CMK (cell line): ENCODE measurements at places on chromosomes 12 and 14.

DNA sequence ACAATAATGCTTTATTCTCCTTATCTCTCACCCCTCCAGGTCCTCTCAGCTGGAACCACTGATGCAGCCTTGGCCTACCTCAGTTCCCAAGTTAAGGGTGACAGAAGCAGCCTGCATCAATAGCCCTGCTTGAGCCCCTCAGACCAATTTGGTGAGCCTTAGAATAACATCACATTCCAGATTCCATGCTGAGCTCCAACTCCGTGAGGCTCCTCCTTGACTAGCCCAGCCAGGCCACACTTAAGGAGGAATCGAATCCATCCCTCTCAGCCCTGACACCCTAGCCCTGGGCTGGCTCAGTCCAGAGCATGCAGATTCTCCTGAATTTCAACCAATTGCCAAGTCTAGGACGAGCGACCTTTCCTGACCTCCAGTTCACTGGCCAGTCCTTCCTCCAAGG, 91.1 kb downstream of the ARMH4 start:
- no peak for DNase-seq

GRCh38 chr14:31263485-31264133, 56.0 kb upstream of the HECTD1 start:
- DNase-seq, result no peak

- DNase-seq, result no peak
Measured at GRCh38 chr12:19681007-19681406, 241.7 kb downstream of the AEBP2 start.

- DNase-seq, result no peak
Measured at GRCh38 chr12:68177562-68177961, 18.0 kb upstream of the IFNG start.

GRCh38 chr12:9755035-9755434, 5.7 kb downstream of the CD69 start:
- no peak for DNase-seq

DNA sequence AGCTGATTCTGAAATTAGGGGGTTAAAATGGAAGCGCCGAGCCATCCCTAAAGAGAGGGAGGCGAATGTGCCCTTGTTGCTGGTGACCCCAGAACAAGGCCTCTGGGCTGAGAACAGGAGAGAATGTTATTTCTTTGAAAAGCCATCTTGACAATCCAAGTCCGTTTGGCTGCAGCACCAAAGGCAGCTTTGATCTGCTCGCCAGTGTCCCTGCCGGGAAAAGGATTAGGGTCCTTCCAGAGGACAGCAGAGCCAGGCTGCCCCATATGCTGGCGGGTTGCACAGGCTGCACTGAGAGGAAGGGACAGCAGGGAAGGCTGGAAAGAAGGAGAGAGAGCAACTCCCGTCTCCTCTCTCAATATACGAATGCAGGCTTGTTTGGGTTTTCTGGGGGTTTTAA, 141.7 kb downstream of the TMEM132C start:
- DNase-seq, result no peak

DNA sequence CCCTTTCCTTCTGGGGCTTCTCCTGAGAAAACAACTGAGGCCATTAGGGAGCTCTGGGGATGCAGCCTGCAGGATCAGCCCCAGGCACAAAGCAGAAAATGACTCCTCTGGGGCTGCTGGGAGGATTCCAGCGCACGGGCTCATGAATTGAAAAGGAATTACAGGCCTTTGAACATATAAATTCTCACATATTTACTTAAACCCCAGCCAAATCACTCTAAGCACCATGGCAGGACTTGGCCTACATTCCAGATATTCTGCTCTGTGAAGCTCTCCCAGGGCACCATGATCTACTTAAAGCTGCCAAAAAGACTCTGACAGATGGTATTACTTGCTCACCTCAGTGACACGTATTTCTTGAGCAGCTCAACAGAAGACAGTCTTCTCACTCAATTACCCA, 87.2 kb downstream of the ZFC3H1 start:
- DNase-seq, result no peak

GRCh38 chr14:68626386-68626785, 166.5 kb downstream of the ZFP36L1 start:
- no peak for DNase-seq

GRCh38 chr12:90152897-90153624, 444.4 kb upstream of the ATP2B1 start:
- DNase-seq, result no peak

- DNase-seq, result no peak
Measured at GRCh38 chr14:44979273-44979672, 17.3 kb downstream of the TOGARAM1 start.

DNA sequence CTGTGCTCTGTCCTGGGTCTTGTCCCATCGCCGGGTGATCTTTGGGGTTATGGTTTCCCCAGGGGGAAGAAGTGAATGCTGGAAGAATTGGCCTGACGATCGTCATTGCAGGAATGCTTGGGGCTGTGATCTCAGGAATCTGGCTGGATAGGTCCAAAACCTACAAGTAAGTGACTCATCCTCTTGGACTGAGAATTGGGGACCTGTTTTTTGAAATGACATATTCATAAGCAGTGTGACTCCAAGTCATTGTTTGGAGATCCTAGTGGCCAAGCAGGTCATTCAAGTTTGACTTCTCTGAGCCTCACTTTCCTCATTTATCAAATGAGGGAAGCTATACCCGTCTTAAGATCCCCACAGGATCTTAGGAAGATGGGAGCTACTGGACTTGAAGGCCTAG, 25.8 kb downstream of the ERG28 start:
- DNase-seq, result no peak

DNA sequence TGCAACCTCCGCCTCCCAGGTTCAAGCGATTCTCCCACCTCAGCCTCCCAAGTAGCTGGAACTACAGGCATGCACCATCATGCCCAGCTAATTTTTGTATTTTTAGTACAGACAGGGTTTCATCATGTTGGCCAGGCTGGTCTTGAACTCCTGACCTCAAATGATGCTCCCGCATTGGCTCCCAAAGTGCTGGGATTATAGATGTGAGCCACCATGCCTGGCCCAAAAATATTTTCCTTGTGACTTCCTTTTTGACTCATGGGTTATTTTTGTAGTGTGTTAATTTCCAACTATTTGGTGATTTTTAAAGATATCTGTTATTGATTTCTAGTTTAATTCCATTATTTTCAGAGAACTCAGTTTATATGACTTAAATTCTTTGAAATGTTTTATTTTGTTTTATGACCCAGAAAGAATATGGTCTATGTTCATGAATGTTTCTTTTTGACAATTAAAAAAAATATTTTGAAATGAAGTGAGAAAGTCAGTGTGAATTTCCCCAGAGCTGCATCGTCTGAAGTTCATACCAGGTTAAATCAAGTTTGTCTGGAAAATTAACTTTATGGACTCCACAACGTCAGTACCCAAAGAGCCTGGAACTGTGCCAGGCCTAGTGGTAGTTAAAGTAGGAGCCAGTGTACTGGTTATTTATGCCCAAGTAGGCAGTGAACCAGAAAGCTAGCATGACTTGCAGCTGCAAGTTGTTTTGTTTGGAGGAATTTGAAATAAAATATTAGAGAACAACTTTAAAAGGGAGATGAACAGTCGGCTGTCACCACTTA, 2.8 kb upstream of the CDKL1 start:
- no peak for DNase-seq

DNA sequence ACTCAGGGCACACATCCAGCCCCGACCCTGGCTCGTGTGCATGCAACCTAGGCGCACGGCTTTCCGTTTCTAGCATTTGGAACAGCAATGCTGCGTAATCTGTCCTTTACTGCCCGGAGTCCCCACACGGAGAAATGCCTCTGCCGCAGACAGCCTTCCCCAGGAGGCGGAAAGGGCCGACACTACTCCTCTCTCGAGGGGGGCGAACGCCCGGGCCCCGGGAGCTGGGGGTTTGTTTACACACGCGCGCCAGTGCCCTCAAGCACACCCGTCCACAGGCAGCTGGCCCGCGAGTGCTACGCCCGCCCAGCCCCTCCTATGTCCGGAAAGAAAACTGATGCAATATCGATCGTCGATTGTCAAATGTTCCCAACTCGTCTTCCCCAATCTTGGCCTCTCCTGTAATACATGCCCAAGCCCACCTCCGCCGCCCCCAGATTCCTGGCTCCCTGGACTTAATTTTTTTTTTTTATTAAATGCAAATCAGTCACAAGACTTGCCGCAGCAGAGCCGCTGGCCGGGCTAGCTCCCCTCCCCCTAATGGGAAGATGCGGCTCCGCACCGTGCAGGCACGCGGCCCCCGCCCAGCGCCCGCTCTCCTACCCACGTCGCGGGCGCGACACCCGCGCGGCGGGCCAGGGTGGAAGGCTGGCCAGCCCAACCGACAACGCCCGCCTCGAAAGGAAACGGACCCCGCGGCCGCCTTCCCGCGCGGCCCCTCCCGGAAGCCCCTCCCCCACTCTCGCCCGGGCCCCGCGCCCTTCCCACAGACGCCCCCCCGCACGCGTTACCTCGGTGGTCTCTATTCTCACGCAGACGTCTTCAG, 642 bp downstream of the SLC38A2 start:
- no peak for DNase-seq

DNA sequence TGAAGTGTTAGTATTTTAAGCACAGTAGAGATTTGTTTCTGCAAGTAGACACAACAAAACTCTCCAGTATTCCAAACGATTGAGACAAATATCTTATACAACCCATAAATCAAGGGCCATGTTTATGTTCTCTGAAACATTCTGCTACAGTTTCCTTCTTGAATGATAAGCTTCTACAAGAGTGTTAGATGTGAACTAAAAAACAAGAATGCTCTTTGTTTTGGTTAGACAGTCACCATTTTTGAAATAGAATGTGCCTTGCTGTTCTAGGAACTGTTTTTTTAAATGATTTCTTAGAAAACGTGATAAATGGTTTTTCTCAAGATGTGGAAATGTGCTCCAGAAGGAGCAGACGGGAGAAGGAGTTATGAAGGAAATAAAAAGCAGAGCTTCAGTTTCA, 1656.3 kb upstream of the FLRT2 start:
- DNase-seq, result no peak

GRCh38 chr14:46063872-46064271, 587.7 kb downstream of the RPL10L start:
- no peak for DNase-seq

DNA sequence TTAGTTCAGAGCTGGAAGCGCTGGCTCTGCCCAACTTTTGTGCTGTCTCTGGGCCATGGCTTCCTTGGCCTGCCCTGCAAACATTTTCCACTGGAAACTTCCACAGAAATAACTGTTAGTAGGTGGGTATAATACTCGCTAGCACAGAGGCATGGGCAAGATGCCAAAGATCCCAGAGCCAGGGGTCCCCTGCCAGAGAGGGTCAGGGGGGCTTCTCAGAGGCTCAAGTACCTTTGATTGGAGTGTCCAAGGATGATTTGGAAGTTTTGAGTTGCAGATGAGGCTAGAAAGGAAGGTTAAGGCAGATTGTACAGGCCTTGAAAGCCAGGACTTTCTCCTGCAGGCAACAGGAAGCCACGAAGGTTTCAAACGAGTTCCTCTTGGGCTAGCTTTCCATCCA, 187.6 kb downstream of the DICER1 start:
- no peak for DNase-seq

DNA sequence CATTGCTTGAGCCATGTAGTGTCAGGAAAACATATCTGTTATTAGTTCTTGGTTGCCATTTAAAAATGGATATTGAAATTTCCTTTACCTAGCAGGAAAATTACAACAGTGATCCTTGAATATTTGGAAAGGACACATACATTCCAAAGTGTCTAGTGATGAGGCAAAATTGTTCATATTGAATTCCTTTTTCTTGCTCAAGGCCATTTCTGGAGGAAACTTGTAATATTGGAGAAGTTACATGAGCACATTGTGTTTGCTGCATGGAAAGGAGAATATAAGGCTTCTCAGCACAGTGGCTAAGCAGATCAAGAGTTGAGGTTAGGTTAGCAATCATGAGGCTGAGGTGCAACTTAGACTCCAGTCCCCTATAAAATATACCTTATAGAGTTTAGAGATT, 121.9 kb downstream of the PDE3A start:
- no peak for DNase-seq

DNA sequence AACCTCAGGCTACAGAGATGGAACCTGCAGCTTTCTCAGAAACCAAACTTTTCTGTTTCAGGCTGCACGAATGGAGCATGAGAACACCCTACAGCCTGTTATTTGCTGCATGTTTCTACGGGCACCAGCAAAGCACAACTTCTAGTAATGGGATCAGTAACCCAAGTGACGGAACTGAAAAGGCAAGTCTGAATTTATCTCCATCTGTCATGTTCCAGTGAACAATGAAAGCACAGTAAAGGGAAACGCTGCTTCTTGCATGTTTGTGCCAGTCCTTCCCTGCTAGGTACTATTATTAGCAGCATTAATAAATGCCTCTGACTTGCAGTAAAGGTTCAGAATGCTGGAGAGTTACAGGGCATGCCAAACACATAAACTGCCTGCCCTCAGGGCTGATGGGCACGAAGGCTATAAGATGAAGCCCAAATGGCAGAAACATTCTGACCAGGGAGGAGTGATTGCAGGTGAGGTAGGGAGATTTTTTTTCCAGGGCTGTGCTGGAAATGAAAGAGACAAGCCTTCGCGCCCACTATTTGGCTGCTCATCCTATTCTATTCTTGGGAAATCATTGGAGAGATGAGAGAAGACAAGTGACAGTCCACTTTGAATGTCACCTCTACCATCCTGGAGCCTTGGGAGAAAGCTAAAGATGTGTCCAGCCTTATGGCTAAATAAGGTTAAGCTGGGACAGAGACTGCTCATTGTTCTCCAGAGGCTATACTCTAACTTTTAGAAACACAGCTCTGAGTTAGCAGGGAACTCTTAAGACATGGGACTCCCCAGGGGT, 100.4 kb upstream of the PLXNC1 start:
- no peak for DNase-seq

GRCh38 chr12:15726027-15726877, 62.9 kb downstream of the EPS8 start:
- DNase-seq, result no peak

DNA sequence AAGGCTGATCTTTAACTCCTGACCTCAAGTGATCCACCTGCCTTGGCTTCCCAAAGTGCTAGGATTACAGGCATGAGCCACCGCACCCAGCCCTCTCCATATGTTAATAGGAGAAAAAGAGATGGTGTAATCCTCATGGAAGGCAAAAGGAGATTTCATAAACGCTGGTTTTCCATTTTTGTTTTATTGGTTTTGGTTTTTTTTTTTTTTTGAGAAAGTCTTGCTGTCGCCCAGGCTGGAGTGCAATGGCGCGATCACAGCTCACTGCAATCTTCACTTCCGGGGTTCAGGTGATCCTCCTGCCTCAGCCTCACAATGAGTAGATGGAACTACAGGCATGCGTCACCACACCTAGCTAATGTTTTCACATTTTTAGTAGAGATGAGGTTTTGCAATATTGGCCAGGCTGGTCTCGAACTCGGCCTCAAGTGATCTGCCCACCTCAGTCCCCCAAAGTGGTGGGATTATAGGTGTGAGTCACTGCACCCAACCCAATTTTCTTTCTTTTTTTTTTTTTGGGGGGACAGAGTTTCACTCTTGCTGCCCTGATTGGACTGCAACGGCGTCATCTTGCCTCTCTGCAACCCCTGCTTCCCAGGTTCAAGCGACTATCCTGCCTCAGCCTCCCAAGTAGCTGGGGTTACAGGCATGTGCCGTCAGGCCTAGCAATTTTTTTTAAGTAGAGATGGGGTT, 8.1 kb downstream of the PTGES3 start:
- no peak for DNase-seq

DNA sequence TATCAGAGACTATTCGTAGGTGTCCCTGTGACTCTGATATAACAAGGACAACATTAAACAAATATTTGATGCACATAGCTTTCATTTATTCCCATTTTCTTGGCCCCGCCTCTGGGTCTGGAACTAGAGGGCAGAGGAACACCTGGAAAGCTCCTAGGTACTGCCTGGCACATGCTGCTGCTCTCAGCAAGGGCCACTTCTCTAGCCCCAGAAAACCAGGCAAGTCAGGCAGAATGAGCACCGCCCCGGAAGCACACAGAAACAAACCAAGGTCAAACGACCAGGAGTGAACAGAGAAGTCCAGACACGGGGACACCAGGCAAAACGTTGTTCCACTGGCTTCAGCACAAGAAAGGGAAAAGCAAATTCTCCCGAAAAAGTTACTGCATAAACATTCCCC, 76.1 kb downstream of the TTC7B start:
- no peak for DNase-seq
